Fibroblast of upper back skin (primary cell): ENCODE measurements at places on chromosomes 6 and 20.

GRCh38 chr20:15656124-15656523, 917.1 kb downstream of the KIF16B start:
- DNase-seq, result peak; percentile 49

GRCh38 chr6:167472880-167473279, 148.0 kb downstream of the TTLL2 start:
- no peak for DNase-seq

DNA sequence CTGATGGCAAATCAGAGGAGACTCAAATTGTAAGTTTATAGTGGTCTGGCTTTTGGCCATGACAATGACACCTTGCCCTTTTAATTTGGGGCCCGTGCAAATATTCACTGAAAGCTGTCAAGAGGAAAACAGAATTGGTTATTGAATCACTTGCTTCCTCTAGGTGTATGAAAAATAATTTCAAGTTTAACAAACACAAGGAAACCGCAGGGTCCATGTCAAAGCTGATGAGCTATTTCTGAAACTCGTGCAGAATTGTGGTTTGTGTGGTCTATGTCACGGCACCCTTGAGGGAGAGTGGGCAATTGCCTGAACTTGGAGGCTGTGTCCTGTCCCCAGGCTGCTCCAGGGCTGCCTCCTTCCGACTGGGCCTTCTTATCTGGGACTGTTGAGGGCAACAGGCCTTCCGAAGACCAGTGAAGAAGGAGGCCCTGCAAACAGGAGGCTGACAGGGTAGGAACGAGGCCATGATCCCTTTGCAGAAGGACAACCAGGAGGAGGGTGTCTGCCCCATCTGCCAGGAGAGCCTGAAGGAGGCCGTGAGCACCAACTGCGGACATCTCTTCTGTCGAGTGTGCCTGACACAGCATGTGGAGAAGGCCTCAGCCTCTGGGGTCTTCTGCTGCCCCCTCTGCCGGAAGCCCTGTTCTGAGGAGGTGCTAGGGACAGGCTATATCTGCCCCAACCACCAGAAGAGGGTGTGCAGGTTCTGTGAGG, 788 bp downstream of the TRIM40 start:
- DNase-seq, result no peak

- no peak for DNase-seq
Observed at GRCh38 chr6:155155787-155156447, 107.9 kb upstream of the CLDN20 start.

- no peak for DNase-seq
Observed at GRCh38 chr6:167684276-167685104, 142.2 kb upstream of the AFDN start.

DNA sequence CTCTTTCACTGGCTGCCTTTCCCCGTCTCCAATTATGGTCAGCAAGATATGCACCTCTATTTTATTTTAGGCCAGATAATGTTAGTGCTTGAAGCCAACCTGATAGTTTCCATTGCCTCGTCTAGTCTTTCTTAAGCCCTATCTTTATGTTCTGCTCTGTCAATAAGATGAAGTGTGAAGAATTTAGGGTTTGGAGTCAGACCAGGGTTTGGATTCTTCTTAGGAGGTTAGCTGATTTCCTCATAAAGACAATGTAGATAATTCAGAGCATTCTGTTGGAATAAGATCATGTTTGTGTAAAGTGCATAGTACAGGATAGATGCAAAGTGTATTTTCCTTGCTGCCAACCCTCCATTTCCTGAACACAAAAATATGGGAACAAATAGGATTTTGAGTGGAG, 43.8 kb downstream of the PKIB start:
- DNase-seq, result peak; percentile 52

GRCh38 chr6:119328254-119328653, 21.3 kb downstream of the MAN1A1 start:
- DNase-seq, result no peak

- DNase-seq, result peak; percentile 79
Observed at GRCh38 chr6:11848852-11849731, 70.5 kb upstream of the ADTRP start.

- no peak for DNase-seq
Observed at GRCh38 chr6:106084989-106085691, 996 bp upstream of the PRDM1 start.

DNA sequence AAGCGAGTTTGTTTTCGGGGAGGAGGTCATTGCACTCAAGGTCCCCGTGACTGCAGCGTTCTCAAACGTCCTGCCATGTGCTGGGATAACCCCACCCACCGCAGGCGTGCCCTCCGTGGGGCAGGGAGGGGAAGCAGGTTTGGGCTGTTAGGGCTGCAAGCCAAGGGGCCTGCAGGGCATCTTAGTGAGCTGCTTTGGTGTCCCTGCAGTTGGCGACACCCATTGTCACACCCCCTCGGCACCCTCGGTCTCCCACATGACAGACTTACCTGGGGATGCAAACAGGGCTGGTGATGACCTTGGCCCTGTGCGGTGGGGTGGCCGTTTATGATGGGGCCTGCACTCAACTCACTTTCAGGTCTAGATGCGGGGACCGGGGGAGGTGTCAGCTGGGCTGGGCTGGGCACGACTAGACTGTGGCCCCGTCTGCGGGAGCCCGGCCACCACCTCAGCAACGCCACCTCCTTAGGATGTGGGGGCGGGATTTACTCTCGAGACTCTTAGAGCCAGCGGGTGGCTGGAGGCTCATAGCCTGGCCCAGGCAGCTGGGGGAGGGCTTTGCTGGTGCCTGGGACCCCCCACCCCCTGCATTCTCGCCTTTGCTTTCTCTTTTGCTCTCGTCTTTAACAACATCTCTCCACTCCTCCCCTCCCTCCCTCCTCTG, 6.5 kb upstream of the GATA5 start:
- no peak for DNase-seq

DNA sequence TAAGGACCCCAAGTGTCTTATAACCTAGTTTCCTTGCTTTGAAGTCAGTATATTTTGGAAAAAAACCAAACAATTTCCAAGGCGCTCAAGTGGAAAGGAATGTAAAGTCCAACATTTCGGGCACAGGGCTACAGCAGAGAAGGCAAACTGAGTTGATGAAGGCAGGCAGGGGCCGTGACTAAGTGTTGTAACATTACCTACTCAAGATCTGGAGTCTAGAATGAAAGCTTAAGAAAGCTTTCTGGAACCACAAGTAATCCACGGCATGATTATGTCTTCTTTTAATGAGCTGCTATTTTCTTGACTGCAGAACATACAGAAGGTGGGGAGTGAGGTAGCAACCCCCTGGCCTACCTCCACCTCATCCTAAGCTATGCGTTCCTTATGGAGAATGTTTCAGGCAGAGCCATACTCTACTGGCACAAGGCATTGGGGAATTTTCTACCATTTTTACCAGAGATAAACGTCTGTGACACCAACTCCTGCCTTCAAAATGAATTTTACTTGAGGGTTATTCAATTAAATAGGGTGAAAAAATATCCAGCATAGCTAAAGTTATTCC, 4.3 kb downstream of the PPP1R10 start:
- peak; percentile 47 for DNase-seq
